ENCODE measurements at places on chromosomes 16 and 17. TPM values are rescaled to one million over a fixed set of nuclear protein-coding genes. Genes with fewer than 3 reads are reported as not detected.

KRT222 gene
- total RNA-seq = under 0.01 TPM

PPP1R27 gene
- not detected for total RNA-seq

NAGS gene
- total RNA-seq = 0.36 TPM

TTYH2 gene
- total RNA-seq = 1.2 TPM

ATP2A3 gene
- 1.8 TPM for total RNA-seq

GRCh38 chr17:33113276-33113990 lies 121.8 kb downstream of the SPACA3 start:
- H3K27me3 ChIP-seq = no peaks in the 10 kb centered on the region
- no peak overlapping the region for H3K27ac ChIP-seq
- H3K4me3 ChIP-seq = no peak overlapping the region
- DNase-seq = no peak
- no peaks in the 10 kb centered on the region for H3K36me3 ChIP-seq

DNA sequence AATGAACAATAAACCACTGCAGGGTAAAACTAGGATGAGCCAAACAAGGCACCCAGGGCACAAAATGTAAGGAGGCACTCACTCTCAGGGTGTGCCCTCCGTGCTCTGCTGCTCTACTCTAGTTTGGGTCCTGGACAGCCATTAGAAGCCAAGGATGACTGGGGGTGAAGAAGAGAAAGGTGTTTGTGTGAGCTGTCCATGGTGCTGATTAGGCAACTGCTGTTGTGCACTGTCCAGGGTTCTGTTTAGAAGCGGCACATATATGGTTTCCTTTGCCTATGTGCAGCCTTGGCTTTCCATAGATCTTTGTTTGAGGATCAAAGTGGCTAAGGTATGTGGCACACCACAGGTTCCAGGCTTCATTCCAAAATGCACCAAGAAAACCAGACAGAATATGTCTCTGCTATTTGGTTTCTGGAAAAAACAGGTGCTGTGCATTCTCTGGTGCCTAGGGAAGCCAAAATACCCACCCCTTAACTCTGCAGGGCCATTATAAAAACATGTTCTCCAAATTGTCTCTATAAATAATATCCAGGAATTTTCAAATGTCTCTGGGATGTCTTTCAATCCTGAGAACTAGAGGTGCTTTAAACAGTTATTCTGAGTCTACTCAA lies 123.5 kb downstream of the CBLN1 start:
- H3K4me1 ChIP-seq = no peaks in the 10 kb centered on the region
- H3K27ac ChIP-seq = no peak overlapping the region
- no peaks in the 10 kb centered on the region for H3K36me3 ChIP-seq

DNA sequence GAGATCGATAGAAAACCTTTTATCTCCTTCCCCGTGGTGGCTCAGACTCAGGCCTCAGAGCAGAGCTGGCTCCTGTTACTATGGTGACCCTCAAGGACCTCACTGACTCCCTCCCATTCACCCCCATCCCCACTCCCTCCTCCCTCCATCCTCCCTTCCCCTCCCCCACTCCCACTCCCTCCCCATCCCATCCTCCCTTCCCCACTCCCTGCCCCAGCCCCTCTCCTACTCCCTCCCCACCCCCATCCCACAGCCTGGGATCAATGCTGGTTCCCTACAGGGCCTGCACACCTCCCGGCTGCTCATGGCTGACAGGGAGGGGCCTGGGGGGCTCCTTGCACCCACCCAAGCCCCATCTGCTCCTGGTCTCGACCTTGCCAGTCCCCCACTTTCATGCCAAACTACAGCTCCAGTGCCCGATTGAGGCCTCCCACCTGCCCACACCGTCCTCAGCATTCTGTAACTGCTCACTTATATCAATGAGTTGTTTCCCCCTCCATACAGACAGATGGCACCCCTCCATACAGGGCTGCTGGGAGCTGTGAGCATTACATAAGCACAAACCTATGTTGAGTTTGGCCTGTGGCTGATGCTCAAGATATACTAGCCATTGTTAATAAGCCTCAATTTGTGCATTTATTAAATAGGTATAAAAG lies 11.6 kb upstream of the RAI1 start:
- H3K4me1 ChIP-seq = no peaks in the 10 kb centered on the region
- no peak overlapping the region for H3K27ac ChIP-seq
- peaks cover 12% of the 10 kb centered on the region for H3K27me3 ChIP-seq
- DNase-seq = peak; percentile 66
- no peaks in the 10 kb centered on the region for H3K36me3 ChIP-seq

GRCh38 chr16:57256601-57257395 lies 11.7 kb downstream of the ARL2BP start:
- H3K27me3 ChIP-seq = no peaks in the 10 kb centered on the region
- H3K36me3 ChIP-seq = peaks cover 19% of the 10 kb centered on the region
- H3K4me1 ChIP-seq = peaks cover 4% of the 10 kb centered on the region
- peak; percentile 21 for DNase-seq
- no peak overlapping the region for H3K4me3 ChIP-seq

GRCh38 chr17:80519091-80519781 lies 25.4 kb upstream of the RPTOR start:
- H3K4me1 ChIP-seq = no peaks in the 10 kb centered on the region
- no peaks in the 10 kb centered on the region for H3K36me3 ChIP-seq
- H3K27me3 ChIP-seq = peaks cover 3% of the 10 kb centered on the region
- H3K4me3 ChIP-seq = no peak overlapping the region

DNA sequence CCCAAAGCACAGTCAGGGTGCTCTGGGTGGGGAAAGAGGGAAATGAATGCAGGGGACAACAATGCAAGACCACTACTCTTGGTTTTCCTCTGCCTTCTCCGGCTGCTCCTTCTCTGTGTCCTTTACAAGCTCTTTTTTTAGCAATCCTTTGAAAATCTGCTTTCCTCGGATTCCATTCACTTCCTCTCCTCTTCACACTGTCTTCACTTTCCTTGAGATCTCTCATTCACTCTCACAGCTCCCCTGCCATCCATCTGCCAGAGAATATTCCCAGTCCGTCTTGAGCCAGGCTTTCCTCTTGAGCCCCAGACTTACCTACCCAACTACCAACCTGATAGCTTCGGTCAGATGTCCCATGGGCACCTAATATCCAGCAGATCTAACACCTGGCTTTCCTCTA lies 11.0 kb upstream of the SPOP start:
- H3K27ac ChIP-seq = no peak overlapping the region
- peaks cover 20% of the 10 kb centered on the region for H3K4me1 ChIP-seq
- peak; percentile 81 for DNase-seq
- no peaks in the 10 kb centered on the region for H3K36me3 ChIP-seq
- H3K27me3 ChIP-seq = no peaks in the 10 kb centered on the region
- no peak overlapping the region for H3K4me3 ChIP-seq

DNA sequence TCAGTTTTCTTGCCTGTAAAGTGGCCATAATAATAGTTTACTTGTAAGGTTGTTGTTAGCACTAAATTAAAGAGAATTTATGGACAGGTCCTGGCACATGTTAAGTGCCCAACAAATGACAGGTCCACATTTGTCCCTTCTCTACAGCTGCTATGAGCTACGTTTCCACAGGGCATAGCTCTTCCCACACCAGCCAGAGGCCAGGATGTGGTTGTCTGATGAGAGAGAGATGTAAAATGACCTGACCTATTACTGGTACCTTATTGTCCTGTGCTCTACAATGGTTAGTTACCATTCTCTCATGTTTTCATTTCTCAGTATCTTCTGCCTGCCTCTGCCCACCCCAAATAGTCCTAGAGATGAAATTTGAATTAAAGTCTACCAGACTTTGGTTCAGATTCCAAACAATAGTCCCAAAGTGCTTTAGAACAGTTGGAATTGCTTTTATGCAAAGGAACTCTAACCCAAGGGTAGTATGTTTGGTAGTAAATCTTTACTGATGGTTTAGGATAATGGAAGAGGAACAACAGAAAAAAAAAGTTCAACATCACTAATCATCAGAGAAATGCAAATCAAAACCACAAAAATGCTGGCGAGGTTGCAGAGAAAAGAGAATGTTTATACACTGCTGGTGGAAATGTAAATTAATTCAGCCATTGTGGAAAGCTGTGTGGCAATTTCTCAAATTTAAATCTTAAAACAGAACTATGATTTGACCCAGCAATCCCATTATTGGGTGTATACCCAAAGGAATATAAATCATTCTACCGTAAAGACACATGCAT lies 57.1 kb upstream of the ANKFN1 start:
- DNase-seq = no peak
- H3K27ac ChIP-seq = no peak overlapping the region
- H3K4me1 ChIP-seq = no peaks in the 10 kb centered on the region
- H3K36me3 ChIP-seq = no peaks in the 10 kb centered on the region
- no peak overlapping the region for H3K4me3 ChIP-seq

- no peaks in the 10 kb centered on the region for H3K36me3 ChIP-seq
- peaks cover 60% of the 10 kb centered on the region for H3K4me1 ChIP-seq
- no peaks in the 10 kb centered on the region for H3K27me3 ChIP-seq
- peak overlapping the region; percentile 56 for H3K4me3 ChIP-seq
- no peak for DNase-seq
Observed at GRCh38 chr17:67478401-67479041, 101.4 kb downstream of the PITPNC1 start.

DNA sequence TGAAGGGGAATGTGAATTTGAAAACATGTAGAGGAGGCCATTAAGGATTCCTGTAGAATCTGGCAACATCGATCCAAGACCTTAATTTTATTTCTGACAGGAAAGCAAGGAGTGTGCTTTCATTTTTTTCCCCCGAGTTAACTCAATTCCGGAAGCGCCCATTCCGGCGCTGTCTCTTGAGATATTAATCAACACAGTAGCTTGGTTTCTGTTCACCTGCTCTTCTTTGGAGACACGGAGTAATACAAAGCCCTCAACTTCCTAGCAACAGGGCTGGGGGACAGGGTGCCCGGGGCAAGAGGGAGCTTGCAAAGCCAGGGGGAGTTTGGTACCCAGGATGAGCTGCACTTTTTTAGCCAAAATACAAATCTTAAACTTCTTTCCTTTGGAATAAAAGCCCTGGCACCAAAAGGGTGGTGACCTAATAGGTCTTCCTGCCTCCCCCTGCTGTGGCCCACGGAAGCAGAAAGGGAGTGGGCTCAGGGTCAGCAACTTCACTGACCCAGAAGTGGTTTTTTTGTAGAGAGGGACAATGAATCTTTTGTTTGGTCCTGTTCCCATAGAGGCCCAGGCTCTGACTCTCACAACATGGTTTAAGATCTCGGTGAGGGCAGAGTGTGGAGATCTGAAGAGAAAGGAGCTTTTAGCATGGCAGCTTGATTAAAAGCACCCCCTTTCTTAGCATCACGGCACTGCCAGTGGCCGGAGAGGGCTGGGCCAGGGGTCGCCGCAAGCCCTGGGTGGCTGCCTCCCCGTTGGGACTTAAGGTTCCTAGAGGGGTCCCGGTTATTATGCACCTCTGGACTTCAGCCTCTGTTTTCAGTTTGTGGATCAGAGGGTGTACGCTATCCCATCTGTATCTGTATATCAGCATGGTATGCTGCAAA lies 207.3 kb downstream of the CCDC182 start:
- no peak for DNase-seq
- H3K27ac ChIP-seq = no peak overlapping the region
- no peaks in the 10 kb centered on the region for H3K4me1 ChIP-seq
- no peaks in the 10 kb centered on the region for H3K27me3 ChIP-seq
- H3K4me3 ChIP-seq = no peak overlapping the region

GRCh38 chr16:26664086-26664485 lies 402.6 kb upstream of the C16orf82 start:
- H3K27ac ChIP-seq = no peak overlapping the region
- no peaks in the 10 kb centered on the region for H3K36me3 ChIP-seq
- H3K4me3 ChIP-seq = no peak overlapping the region
- DNase-seq = no peak
- H3K27me3 ChIP-seq = no peaks in the 10 kb centered on the region

DNA sequence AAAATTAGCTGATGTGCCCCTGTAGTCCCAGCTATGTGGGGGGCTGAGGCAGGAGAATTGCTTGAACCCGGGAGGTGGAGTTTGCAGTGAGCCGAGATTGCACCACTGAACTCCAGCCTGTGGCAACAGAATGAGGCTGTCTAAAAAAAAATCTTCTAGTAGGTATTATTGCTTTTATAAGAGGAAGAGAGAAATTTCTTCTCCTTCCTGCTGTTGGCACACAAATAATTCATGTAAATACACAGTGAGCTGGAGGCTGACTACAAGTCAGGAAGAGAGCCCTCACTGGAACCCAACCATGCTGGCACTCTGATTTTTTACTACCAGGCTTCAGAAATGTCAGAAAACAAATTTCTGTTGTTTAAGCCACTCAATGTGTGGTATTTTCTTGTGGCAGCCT lies 6.7 kb downstream of the PRDM7 start:
- no peak overlapping the region for H3K4me3 ChIP-seq
- H3K27me3 ChIP-seq = peaks cover 8% of the 10 kb centered on the region
- no peaks in the 10 kb centered on the region for H3K36me3 ChIP-seq
- no peaks in the 10 kb centered on the region for H3K4me1 ChIP-seq

- H3K27ac ChIP-seq = no peak overlapping the region
- no peaks in the 10 kb centered on the region for H3K27me3 ChIP-seq
- peaks cover 10% of the 10 kb centered on the region for H3K4me1 ChIP-seq
- no peak overlapping the region for H3K4me3 ChIP-seq
- no peak for DNase-seq
- H3K36me3 ChIP-seq = no peaks in the 10 kb centered on the region
Observed at GRCh38 chr17:32916134-32916533, 11.8 kb upstream of the TMEM98 start.

- no peak for DNase-seq
- H3K4me1 ChIP-seq = no peaks in the 10 kb centered on the region
- no peak overlapping the region for H3K27ac ChIP-seq
- peaks cover 79% of the 10 kb centered on the region for H3K27me3 ChIP-seq
- H3K4me3 ChIP-seq = no peak overlapping the region
- no peaks in the 10 kb centered on the region for H3K36me3 ChIP-seq
Observed at GRCh38 chr17:48718227-48718760, 4.0 kb downstream of the PRAC1 start.

- peaks cover 39% of the 10 kb centered on the region for H3K27me3 ChIP-seq
- H3K27ac ChIP-seq = no peak overlapping the region
- no peak overlapping the region for H3K4me3 ChIP-seq
- DNase-seq = peak; percentile 76
- no peaks in the 10 kb centered on the region for H3K4me1 ChIP-seq
- H3K36me3 ChIP-seq = no peaks in the 10 kb centered on the region
Observed at GRCh38 chr17:16934836-16935235, 37.1 kb downstream of the TNFRSF13B start.

- no peaks in the 10 kb centered on the region for H3K27me3 ChIP-seq
- peak; percentile 90 for DNase-seq
- H3K4me3 ChIP-seq = peak overlapping the region; percentile 100
- peak overlapping the region; percentile 81 for H3K27ac ChIP-seq
Observed at GRCh38 chr17:41917192-41917591, 1.6 kb downstream of the ACLY start.

DNA sequence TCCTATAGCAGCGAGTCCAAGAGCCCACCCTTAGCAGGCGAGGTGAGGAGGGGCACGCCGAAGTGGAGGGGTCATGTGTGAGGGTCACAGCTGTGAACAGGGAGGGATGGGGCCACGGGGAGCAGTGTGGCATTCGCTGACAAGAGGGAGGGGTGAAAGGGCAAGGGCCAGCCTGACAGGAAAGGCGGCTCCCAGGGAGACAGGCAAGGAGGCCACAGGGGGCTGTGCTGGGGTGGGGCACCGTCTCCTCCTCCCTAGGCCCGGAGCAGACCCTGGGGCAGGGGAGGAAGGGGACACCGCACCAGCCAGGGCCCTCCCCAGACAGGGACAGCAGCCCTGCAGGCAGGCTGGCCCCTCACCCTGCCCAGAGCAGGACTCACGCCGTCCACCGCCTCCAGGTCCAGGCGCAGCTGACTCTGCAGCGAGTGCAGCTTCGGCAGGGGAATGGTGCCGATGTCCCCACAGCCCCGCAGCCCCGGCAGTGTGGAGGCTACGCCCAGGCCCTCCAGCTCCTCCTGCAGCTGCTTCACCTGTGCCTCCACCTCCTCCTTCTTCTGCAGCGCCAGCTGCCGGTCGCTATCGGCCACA lies 15.1 kb downstream of the GNPTG start:
- no peak overlapping the region for H3K27ac ChIP-seq
- H3K4me3 ChIP-seq = no peak overlapping the region
- H3K36me3 ChIP-seq = peaks cover 37% of the 10 kb centered on the region
- DNase-seq = no peak
- H3K4me1 ChIP-seq = no peaks in the 10 kb centered on the region

GRCh38 chr17:34151102-34151501 lies 104.0 kb upstream of the CCL2 start:
- no peak for DNase-seq
- H3K27me3 ChIP-seq = no peaks in the 10 kb centered on the region
- no peaks in the 10 kb centered on the region for H3K4me1 ChIP-seq

Measured in osteoblast (primary cell).